Chondrocyte (in vitro differentiated cells): ENCODE measurements at places on chromosomes 2 and 18.

DNA sequence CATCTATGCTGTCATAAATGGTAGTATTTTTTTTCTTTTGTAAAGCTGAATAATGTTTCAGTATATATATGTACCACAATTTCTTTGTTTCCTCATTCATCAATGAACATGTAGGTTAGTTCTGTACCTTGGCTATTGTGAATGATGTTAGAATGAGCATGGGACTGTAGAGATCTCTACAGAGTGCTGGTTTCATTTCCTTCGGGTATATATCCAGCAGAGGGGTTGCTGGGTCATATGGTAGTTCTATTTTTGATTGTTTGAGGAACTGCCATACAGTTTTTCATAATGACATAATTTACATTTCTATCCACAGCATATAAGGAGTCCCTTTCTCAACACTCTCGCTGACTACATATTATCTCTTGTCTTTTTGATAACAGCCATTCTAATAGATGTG, 243.5 kb downstream of the CDH7 start:
- no peak for DNase-seq

GRCh38 chr2:191813943-191814342, 32.9 kb downstream of the CAVIN2 start:
- DNase-seq = no peak

- no peak for DNase-seq
Measured at GRCh38 chr2:196036442-196036841, 32.2 kb downstream of the DNAH7 start.

DNA sequence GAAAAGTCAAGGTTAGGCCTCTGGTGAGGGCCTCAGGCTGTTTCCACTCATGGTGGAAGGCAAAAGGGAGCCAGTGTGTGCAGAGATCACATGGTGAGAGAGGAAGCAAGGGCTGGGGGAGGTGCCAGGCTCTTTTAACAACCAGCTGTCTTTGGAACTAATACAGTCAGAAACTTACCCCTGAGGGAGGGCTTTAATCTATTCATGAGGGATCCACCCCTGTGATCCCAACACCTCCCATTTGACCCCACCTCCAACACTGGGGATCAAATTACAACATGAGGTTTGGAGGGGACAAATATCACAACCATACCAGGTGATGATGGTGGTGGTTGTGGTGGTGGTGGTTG, 10.9 kb downstream of the POLI start:
- DNase-seq = no peak

DNA sequence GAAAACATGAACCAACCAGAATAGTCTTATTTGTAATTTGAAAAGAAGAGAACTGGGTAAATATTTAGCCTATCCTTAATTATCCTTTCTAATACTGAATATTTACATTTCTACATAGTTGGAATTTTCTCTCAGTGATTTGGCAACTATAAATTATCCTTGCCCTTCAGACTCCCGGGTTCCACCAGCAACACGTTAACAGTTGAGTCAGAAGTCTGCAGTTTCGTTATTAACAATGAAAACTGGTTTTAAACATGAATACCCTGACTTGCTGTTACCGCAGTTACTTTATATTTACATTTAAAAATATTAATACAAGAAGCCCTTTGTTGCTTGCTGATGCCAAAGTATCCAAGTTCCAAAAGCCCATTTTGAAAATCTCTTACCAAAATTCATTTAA, 673.0 kb downstream of the ARHGAP15 start:
- no peak for DNase-seq

DNA sequence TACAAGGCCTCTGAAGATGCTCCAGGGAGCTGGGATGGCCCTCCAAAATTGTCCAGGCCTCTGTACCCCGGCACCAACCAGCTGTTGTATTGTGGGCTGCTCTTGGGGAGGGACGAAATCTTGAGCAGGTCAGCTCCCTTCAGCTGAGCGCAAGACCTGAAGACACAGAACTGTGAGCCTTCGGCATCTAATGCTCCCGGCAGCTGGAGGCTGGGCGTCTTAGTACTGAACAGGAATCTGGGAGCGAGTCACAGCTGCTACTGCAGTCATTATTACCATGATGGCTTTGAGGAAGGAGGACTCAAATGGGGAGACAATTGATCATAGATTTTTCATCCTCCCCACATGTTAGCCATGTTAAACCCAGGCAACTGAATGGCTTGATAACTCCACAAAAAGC, 83.0 kb upstream of the LTBP1 start:
- DNase-seq = no peak

GRCh38 chr2:23286758-23287704, 97.9 kb upstream of the KLHL29 start:
- DNase-seq = no peak

- DNase-seq = no peak
Measured at GRCh38 chr2:9770308-9771100, 72.8 kb upstream of the TAF1B start.

GRCh38 chr18:7066965-7067555, 50.5 kb downstream of the LAMA1 start:
- DNase-seq = no peak

GRCh38 chr2:15940661-15941480, 521 bp downstream of the MYCN start:
- DNase-seq = peak; percentile 70

- DNase-seq = no peak
Measured at GRCh38 chr2:14977021-14977420, 344.5 kb downstream of the LRATD1 start.

GRCh38 chr2:188245230-188245629, 46.4 kb upstream of the GULP1 start:
- no peak for DNase-seq

DNA sequence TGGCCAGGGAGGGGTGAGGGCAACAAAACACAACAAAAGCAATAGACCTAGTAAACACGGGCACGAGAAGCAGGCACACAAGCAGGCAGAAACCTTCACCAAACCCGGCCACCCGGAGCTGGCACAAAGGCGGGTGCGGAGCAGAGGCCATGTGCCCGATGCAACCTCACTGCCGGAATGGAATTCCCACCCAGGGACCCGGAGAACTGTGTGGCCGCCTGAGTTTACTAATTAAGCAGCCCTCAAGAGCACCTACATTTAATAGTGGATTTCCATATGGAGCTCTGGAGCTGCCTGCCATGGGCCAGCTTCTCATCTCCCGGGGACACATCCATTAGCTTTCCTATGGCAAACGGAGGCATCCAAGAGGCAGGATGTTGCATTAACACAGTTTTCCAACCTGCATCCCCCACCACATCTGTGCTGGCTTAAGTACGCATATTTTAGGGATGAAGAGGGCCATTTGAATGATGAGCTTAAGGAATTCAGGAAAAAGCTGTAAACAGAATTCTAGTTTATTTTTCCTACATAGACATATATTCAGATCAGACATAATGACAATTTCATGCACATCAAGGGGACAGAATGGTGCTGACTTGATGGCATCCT, 104.5 kb upstream of the SMIM21 start:
- DNase-seq = no peak

GRCh38 chr2:12010779-12011178, 264.3 kb downstream of the LPIN1 start:
- no peak for DNase-seq

GRCh38 chr2:230764346-230764745, 51.7 kb downstream of the CAB39 start:
- no peak for DNase-seq

DNA sequence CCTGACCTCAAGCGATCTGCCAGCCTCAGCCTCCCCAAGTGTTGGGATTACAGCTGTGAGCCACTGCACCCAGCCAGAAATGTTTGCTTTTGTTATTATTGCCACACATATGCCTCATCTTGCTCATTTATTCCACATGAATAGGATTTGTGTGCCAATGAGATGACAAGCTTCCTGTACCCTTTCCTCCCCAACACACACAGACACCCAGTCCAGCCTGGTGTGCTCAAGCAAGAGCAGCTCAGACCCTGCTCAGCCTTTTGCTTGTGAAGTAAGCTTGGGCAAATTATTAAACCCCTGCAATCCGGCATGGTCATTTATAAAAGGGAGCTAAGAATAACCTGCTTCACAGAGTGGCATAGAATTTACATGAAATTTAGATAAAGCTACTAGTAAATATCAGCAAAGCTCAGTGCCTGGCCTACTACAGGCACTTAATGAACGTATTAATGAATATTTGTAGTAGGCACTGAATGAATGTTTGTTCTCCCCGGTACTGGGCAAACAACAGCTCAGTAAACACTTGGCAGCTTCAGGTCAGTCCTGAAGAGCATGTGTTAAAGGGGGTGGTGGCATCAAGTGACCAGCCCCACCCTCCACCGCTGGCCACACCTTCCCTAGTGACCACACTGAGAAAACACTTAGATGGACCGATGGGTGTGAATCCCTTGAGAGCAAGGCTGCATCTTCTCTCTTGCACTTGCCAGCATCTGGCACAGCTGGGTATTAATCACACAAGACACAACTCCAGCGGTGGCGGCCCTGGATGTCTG, 280.2 kb downstream of the SRBD1 start:
- no peak for DNase-seq

DNA sequence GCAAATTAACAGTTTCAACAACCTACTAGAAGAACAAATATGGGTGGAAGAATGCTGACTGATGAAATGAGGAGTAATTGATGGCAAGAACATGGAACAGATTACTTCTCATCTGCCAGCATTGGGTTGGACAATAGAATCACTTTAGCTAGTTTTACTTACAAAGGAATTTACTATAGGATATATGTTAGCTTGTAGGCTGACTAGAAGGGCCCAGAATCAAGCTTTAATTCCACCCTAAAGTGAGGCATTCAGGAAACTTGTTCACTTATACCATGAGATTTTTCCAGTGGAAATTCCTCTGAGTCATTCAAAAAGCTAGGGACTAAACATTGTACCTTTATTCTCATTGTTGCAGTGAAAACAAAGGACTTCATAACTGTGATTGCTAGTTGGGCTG, 5.0 kb upstream of the ZSWIM2 start:
- DNase-seq = no peak

- DNase-seq = no peak
Measured at GRCh38 chr2:220420820-220421219, 793.4 kb downstream of the SLC4A3 start.

- peak; percentile 70 for DNase-seq
Measured at GRCh38 chr2:218031771-218032257, 29.0 kb upstream of the TNS1 start.

GRCh38 chr2:238097988-238098871, 1.9 kb upstream of the ESPNL start:
- no peak for DNase-seq

DNA sequence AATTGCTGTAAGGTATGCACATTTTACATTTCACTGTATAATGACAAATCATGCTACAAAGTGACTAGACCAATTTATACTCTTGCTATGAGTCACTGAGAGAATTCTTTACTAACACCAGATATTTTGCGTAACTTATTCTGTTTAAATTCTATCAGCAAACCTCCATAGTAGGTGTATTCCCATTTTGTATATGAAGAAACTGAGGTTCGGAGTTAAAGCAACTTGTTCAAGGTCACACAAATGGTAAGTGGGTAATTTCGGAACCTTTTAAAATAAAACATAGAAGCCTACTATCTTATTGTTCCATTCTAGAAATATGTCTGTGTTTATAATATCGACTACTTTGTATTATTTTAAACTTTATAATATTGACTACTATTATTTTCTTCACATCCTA, 15.9 kb upstream of the CPS1 start:
- DNase-seq = no peak

- DNase-seq = no peak
Measured at GRCh38 chr2:224734949-224735348, 18.8 kb upstream of the CCDC195 start.

DNA sequence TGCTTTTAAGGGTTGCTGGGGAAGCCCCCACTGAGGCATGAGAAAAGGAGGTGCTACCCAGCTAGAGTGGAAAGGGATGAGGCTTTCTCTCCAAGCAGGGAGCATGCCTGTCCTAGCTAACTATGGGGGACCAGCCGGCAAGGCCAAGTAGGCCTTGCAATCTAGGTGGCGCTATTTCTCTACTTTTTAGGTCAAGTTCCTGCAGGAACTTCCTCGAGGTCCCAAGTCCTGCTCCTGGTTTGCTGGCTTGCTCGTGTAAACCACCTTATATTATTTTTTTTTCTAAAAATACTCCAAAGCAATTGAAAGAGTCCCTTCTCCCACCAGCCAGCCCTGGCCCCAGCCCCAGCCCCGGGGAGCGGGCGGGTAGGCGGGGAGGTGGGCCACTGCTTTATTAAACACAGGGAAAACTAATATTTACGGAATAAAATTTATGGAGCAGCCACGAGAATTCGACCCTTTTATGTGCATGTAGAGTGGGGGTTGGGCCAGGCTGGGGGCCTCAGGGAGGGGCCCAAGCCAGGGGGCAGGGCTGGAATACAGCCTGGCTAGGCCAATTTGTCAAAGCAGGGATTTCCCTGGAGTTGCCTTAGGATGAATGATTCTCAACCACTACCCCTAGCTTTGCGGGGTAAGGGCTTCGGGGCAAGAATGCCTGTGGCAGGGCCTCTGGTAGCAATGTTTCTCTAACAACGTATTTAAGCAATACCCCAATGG, 12.8 kb upstream of the IHH start:
- no peak for DNase-seq

DNA sequence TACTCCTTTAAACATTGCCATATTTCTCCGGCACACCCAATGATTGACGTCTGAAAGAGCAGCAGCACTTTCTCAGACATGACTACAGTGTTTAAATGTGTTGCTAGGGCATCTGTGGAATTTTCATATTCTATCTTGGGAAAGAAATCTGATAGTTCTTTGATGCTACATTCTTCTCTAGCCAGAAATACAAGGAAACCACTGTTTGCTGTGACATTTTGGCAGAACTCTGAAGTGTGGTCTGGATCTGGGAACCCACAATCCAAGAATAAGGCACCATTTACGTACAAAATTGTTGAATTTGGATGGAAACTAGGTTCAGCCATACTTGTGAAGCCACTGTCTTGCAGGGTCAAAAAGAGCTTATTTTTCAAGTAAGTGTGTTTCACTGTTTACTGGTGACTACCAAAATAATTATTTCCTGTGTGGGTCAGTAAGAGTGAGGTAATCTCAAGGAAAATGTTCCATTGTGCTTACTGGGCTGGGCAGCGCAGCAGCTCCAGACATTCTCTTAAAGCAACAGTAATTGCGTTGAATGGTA, 21.3 kb upstream of the CD28 start:
- DNase-seq = no peak

- DNase-seq = no peak
Measured at GRCh38 chr18:33710269-33710668, 132.2 kb downstream of the ASXL3 start.

DNA sequence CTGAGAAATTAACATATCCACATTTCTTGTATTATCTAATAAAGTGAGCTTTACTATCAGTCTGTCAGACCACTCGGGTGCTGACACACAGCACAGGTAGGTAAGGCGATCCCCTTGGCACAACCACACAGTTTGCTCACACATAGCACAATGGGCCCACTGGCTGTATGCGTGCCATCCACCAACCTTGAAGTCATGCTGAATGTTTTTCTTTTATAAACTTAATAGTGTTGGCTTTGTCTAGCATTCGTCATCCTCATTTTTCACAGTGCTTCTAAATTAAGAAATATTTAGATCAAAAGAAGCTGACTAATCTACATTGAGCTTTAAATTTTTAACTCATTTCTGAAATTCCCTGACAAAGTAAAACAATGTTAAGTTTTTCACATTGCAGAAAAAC, 50.0 kb upstream of the PAPOLG start:
- no peak for DNase-seq
